ENCODE measurements at places on chromosomes 13 and 19.

- peak; percentile 60 for DNase-seq
Measured at GRCh38 chr19:1748115-1748872, 5.0 kb upstream of the ONECUT3 start.

DNA sequence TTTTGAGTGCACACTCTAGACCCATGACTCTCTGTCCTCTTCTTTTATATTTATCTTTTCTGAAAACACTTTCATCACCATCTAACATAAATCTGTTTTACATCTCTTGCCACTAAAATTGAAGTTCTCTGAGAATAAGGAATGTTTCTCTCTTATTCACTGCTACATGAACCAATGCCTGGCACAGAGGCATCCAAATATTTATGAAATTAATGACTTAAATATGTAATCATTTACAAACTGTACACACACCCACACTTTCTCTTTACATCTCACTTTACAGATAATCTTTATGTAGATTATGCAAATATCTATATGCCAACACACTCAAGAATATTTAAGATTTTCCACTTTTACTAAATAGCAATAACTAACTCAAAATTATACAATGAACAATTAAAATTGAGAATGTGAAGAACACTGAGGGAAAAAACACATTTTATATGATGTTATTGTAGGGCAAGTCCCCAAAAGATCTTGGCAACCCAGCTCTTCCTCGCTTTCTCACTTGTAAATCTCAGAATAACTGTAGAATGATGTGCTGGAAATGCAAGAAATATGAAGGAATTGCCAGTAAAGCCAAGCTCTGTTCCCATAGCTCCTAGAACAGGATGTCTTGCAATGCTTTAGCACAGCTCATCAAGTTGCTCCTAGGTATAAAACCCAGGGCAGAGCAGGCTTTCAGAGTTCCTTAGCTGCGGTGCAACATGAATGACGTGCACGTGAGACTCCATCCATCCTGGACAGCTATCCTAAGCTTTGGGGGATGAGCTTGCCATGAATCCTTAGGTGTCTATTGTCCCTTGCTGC, 50.7 kb downstream of the UGGT2 start:
- no peak for DNase-seq

- no peak for DNase-seq
Measured at GRCh38 chr13:112455476-112456059, 79.4 kb downstream of the SPACA7 start.

DNA sequence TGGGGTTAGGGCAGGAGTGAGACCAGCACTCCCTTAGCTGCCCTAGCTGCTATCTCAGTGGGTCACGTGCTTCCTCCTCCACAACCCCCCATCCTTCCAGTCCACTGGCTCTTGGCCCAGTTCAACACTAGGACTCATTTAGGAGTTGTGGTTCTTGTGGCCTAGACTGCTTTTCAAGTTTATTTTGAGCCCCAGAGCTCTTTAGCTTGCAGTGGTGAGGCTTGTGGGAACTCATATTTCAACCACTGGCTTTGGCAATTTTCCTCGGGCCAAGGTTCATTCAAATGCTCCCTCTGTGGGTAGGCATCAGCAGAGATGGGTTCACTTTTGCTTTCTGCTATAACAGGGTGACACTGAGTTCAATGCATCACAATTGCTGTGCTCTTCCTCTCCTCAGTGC, 436.2 kb upstream of the SLITRK5 start:
- no peak for DNase-seq

- DNase-seq: no peak
Measured at GRCh38 chr13:62033934-62034333, 618.3 kb upstream of the PCDH20 start.

GRCh38 chr13:83377491-83377890, 504.8 kb downstream of the SLITRK1 start:
- no peak for DNase-seq

DNA sequence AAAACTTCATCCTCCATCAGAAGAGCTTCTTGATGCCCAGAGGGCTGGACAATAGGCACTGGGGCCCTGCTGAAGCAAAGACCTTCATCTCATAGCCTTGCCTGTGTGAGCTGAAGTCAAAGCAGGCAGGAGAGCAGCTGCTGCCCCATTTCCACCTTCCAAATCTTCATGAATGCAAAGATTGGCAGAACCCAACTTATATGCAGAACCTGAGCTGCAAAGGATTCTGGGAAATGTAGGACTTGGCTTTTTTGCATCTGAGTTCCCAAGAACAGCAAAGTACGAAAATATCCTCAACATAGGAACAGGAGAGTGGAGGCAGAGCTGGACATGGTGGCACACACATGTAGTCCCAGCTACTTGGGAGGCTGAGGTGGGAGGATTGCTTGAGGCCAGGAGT, 30.8 kb downstream of the CKM start:
- DNase-seq: no peak

DNA sequence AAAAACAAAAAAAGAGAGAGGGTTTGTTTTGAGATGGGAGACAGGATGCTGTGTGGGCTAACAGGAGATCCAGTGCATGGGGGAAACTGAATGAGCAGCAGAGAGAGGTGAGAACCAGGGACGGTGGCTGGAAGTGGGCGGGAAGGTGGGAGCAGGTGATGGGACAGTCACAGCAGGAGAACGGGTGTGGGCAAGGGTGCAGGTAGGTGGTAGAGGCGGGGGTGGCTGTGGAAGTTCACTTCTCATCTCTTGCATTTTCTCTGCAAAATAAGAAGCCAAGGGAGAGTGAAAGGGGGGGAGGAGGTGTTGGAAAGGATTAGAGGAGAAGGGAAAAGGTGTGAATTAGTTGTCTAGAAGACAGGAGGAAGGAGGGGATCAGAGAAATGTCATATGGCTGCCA, 21.9 kb downstream of the FBXO17 start:
- no peak for DNase-seq

DNA sequence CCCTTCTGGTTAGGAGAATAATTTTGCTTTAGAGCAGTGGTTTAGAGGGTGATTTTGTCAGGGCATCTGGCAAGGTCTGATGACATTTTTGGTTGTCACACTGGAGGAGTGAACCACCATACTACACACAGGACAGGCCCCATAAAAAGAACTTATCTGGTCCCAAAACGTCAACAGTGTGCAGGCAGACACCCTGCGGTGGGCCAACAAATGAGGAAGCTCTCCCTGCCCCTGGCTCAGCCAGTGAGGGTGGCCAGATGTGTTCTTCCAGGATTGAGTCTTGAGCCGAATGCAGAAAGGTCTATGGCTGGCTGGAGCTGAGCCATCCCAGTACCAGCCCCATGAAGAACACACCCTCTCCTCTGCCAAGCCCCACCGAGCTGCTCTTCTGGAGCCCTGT, 149.2 kb downstream of the MIPEP start:
- no peak for DNase-seq

DNA sequence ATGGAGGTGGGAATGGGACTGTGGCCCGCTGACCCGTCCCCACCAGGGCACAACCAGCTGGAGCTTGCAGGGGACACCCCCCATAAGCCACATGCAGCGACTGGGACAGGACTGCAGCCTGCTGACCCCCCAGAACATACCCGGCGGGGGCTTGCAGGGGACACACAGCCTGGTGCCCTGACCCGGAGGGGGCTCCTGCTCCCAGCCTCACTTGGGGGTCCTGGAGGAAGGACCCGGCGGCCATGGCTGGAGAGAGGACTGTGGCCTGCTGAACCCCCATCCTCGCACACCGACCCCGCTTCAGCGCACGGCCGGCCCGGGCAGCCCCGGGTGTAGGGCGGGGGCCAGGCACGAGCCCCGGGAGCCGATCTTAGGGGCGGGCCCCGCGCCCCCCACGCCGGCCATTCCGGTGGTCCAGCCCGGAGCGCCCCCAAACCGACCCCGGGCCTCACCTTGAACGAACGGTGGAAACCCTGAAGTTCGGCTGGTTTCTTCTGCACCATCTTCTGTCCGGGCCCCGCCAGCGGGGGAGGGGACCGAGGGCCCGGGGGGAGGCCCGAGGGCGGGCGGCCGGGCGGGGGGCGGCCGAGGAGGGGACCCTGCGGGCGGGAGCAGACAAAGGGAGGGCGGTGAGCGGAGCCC, 574 bp downstream of the MKNK2 start:
- DNase-seq: no peak

DNA sequence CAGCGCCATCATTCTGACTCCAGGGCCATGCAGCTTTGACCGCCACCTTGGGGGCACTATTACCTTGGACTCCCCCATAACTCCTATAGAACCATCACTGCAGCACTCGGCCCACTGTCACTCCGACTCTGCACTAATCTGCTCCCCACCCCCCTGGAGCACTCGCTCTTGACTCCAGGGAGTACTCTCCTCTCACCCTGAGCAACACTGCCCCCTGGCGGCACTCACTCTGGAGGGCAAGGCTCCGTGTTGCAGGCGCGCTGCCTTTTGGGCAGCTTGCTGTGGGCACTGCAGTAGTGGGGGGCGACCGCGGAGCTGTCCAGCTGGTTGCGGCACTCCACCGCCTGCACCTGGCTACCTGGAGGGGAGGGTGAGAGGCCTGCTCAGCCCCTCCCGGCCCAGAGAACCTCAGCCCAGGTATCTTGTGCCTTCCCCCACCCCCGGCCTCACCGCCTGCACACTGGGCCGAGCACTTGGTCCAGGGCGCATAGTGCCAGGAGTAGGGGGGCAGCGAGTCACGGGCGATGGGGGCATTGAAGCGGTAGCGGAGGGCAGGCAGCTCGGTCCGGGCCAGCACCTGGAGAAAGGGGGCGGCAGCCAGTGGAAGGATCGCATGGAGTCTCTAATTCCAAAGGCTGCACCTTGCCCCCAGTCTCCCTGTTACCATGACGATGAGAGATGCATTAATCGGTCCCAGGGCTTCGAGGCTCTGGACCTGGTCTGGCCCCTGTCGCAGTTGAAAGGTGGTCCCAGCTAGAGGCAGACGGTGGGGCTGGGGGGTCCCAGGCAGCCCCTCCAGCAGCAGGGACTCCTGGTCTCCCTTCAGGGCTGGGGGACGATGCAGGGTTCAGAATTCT, 8.9 kb upstream of the MYO1F start:
- peak; percentile 47 for DNase-seq

GRCh38 chr13:32022311-32022710, 9.3 kb upstream of the FRY start:
- no peak for DNase-seq

- peak; percentile 85 for DNase-seq
Measured at GRCh38 chr19:46718157-46718933, 1.4 kb upstream of the PRKD2 start.

GRCh38 chr13:106155411-106155810, 380.1 kb downstream of the EFNB2 start:
- DNase-seq: no peak

GRCh38 chr13:111877906-111878305, 189.0 kb upstream of the SOX1 start:
- DNase-seq: no peak

DNA sequence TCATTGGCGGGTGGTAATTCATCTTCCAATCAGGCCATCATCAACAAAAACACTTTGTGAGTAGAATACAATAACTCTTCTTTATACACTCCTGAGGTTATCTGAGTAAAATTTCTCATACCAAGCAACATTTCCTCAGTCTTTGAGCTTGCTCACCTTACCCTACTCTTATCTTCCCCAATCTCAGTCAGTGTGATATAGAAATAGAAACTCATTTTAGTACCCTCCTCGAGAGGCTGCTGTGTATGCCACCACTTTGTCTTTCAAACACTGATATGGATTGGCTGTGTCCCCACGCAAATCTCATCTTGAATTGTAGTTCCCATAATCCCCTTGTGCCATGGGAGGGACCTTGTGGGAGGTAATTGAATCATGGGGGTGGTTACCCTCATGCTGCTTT, 209.7 kb downstream of the RBM26 start:
- DNase-seq: no peak

DNA sequence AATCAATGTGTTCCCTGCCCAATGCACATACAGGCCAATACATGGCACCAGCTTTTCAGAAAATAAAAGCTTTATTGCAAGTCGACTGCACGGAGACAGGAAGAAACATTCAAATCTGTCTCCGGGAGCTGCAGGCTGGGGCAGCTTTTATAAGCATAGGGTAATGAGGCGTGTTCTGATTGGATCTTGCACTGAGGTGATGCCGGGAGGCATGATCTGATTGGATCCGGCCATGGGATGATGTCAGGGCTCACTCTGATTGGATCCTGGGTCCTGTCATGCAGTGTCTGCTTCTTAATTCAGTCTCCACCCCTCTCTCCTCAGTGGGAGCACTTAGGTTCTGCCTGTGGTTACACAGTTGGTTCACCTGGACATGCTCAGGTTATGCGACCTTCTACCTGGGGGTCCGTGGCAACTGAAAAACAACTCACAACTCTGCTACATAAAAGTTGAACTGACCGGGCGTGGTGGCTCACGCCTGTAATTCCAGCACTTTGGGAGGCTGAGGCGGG, 11.8 kb upstream of the FBN3 start:
- DNase-seq: peak; percentile 72

- DNase-seq: no peak
Measured at GRCh38 chr13:114059946-114060860, 72.2 kb downstream of the RASA3 start.

DNA sequence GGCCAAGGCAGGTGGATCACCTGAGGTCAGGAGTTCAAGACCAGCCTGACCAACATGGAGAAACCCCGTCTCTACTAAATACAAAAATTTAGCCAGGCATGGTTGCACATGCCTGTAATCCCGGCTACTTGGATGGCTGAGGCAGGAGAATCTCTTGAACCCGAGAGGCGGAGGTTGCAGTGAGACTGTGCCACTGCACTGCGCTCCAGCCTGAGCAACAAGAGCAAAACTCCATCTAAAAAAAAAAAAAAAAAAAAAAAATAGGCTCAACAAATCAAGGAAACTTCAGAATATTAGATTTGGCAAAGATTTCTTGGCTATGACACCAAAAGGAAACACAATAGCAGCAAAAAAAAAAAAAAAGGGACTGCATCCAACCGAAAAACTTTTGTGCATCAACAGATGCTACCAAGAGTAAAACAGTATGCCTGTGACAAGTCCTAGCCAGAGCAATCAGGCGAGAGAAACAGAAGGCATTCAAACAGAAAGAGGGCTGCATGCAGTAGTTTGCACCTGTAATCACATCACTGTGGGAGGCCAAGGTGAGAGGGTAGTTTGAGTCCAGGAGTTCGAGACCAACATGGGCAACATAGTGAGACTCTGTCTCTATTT, 23.8 kb downstream of the ZNF160 start:
- no peak for DNase-seq

GRCh38 chr13:113002206-113002912, 33.3 kb downstream of the MCF2L start:
- DNase-seq: no peak

GRCh38 chr19:56594783-56595547, at the start of gene ZNF71:
Gene ZNF71 (plus strand): TSS chr19:56595302. CDS start chr19:56601559, 6,257 bp downstream.
- peak; percentile 90 for DNase-seq

DNA sequence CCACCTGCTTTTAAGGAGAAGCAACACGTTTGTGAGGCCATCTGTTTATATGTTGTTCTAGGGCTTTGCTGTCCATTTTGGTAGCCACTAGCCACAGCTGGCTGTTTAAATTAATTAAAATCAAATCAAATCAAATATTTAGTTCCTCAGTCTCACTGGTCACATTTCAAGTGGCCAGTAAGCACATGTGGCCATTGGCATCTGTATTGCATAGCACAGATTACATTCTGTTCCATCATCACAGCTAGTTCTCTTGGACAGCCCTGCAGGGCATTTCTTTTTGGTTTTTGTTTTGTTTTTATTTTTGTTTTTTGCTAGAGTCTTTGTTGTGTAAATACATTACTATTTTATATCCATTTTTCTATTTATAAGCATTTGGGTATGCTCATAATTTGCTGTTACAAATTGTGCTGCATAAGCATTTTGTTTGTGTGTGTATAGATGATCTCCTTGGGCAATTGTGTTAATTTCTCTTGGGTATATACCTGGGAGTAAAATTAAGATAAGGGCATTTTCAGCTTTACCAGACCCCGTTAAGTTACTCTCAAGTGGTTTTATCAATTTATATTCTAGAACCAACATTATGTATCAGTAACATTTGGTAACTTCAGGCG, 31.3 kb downstream of the SAE1 start:
- DNase-seq: no peak

Measured in OCI-LY7 (cell line).